ENCODE measurements at places on chromosomes 1 and 21.

DNA sequence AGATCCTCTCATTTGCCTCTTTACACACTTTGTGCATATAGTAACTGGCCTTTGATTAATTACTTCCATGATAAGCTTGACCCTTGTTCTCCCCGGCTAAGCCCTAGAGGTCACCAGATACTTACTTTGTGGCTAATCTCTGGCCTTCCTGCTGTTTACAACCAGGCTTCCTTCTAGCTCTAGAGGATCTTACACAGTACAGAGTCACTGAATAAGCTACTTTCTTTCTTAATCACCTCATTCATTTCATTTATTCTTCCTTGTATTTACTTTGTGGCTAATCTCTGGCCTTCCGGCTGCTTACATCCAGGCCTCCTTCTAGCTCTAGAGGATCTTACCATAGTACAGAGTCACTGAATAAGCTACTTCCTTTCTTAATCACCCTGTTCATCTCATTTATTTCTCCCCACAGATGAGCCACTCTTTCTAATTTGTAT, 144.3 kb upstream of the C1orf21 start:
- no peak for DNase-seq

GRCh38 chr1:163145435-163145834, 57.3 kb downstream of the RGS5 start:
- DNase-seq = no peak

DNA sequence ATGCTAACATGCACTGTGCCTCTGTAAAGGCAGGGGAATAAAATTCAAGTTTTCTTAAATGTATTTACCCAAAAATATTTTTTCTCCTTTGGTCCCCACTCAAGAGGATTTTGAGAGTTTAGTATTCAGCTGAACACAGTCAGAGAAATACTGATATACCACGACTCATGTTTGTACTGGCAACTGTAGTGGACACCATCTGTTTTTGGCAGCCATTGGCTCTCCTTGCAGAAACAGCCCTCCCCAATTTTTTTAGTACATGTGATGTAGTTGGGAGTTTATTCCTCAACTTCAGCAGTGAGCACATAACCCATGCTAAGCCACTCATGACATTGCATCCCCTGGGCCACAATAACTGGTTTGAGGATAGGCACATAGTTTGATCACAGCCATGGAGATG, 154.8 kb upstream of the POU3F1 start:
- no peak for DNase-seq

DNA sequence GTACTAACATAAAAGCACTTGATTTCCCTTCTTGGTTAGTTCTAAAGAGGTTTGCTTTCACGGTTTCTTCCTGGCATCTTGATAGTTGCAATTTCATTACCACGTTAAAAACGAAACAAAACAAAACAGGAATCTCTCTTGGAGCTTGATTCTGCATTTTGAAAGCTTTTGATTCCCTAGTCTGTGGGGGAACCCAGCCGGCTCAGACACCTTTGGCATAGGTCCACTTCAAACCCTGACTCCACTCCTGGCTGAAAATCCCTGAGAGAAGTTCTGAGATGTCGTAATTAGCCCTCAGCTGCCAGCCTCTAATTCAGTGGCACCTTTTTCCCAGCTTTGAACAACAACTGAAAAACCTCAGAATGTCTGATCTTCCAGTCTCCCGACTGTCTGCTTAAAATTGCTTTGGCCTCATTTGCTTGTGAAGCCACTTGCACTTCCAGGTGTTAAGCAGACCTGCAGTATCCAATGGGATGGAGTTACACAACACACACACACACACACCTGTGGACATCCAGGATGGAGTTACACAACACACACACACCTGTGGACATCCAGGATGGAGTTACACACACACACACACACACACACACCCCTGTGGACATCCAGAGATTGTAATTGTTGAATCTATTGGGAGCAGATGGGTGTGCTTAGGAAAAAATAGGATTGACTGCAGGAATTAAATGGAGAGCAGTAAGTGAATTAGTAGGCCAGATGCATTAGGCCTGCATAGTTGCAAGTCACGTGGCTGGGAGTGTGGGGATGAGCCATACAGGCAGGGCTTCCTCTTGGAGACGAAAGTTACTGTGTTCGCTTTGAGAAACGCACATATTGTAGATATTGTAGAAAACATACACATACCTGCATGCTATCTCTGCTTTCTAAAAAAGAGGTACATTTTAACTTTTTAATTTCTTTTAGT, 285.6 kb upstream of the FMN2 start:
- DNase-seq = no peak

DNA sequence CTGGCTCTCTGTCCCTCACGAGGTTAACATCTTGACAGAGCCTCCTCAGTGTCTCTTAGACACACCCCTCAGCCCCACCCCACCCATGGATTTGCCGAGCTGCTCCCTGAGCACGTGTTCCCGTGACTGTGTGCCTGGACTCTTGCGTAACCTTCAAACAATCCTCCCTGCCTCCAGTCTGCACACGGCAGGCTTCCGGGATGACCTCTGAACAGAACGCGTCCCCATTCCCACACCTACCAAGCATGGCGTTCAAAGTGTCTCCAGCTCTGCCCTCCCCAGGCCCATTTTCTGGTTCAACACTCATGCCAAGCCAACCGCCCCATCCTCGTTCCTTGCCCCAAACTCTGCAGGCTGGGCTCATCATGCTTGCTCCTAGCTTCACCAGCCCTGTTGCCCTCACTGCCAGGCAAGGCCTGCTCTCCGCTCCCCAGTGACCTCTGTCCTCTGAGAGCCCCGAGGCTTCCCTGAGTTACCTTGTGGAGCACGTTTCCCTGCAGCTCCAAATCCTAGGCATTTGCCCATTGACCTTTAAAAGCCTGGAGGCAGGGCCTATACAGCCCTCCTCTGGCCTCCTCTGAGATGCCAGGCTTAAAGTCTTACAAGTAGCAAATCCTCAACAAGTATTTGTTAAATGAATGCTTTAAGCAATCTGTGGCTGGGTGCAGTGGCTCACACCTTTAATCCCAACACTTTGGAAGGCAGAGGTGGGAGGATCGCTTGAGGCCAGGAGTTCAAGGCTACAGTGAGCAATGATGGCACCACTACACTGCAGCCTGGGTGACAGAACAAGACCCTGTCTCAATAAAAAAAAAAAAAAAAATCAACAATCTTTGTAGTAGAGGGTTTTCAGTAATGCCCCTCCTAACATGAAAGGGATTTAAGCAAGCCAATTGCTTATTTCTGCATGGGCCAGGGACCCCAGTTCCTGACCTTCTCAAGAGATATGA, 5.0 kb downstream of the AGT start:
- DNase-seq = no peak

GRCh38 chr1:1332774-1333480, 1.8 kb downstream of the TAS1R3 start:
- DNase-seq = no peak

GRCh38 chr1:75125161-75125726, 8.9 kb upstream of the LHX8 start:
- DNase-seq = no peak

GRCh38 chr1:196481616-196482015, 126.6 kb downstream of the KCNT2 start:
- DNase-seq = no peak

DNA sequence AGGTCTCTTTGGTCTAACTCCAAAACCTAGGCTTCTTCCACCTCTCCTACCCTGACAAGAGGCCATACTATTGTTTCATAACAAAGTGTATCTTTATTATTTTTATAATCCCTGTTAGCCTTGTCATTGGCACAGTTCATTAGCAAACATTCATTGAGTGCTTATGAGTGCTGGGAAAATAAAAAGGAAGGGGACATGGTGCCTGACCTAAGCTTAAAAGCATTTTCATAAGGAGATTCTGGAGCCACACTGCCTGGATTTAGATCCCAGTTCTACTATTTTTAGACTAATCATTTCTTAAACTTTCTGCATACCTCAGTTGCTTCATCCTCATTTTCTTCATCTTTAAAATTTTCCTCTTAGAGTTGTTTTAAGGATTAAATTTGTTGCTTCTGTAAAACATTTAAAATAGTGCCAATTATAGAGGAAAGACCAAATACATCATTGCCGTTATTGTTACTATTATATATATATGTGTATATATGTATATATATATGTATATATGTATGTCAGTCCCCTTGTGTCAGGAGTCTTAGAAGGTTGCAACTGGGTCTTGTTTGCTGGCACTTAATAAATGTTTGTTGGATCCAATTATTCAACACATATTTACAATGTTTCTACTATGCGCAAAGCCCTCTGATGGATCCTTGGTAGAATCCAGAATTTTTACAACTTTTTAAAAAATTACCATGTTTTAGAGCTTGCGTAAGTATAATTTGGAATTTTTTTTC, 250.9 kb upstream of the SGIP1 start:
- no peak for DNase-seq

DNA sequence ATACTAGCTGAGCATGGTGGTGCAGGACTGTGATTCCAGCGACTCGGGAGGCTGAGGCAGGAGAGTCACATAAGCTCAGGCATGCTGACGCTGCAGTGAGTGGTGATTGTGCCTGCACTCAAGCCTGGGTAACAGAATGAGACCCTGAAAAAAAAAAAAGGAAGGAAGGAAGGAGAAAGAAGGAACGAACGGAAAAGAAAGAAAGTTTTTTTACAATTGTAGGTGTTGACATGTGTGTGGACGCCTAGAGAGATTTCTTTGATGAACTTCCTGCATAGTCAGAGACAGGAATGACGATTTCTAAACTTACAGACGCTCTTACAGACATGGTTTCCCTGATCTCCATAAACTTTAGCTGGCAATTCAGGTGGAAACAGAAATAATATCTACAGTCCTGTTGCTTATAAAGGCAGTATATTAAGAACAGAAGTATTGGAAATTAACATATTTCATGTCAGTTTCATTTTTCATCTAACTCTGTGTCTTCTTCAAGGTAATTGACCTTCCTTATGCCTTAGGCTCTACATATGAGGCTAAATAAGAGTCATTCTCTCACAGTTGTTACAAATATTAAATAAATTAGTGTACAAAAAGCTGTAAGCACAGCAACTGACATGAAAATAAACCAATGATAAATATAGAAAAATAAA, 4.1 kb downstream of the SAMSN1 start:
- no peak for DNase-seq

DNA sequence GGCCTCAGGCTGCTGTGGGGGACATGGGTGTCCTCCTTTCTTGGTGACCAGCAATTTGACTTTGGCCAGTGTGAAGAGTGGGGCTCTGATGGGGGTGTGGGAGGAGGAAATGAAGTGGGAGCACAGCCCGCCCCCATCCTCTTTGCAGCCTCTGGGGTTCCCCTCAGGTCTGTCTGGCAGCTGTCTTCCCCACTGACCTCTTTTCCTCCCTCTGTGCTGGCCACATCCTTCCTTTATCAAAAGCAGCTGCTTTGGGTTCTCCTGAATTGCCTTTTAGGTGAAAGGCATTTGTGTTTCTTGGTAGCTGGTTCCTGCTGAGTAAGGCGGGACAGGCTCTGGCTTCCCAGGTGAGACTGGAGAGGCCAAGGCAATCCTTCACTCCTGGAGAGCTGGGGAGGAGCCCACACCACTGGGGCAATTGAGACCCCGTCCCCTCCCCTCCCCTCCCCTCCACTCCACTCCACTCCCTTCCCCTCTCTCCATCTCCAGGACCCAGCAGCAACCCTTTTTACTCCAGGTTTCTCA, 24.9 kb downstream of the PCAT6 start:
- DNase-seq = no peak

DNA sequence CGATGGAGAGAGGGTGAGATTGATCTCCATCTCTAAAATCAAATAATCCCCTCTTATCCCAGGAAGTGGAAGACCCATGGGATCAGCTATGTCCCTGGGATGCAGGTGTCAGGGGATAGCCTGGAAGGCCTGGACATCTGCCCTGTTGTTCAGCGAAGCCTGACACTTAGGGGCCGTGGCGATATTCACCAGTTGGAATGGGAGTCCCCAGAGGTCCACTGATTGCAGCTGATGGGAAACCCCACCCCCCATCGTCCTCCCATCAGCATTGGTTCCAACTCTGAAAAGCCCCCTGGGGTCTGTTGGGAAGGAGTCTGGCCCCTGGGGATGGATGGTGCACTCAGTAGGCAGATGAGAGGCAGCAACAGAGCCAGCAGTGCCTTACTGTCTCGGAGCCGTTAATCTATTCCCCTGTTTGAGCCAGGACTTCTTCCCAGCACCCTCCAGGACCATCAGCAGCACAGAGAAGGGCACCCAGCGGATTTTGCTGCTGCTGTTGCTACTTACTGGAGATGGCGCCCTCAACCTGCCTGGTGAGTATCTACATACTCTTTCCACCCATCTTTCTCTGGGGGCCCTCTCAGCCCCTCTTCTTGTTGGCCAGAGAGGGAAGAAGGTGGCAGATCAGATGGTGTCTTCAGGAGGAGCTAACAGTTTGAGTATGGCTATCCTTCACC, 13.4 kb downstream of the CATSPER4 start:
- no peak for DNase-seq

Data from substantia nigra (tissue), 51 donors.